ENCODE measurements at places on chromosomes 4 and X. TPM values are rescaled to one million over a fixed set of nuclear protein-coding genes. Genes with fewer than 3 reads are reported as not detected.

DNA sequence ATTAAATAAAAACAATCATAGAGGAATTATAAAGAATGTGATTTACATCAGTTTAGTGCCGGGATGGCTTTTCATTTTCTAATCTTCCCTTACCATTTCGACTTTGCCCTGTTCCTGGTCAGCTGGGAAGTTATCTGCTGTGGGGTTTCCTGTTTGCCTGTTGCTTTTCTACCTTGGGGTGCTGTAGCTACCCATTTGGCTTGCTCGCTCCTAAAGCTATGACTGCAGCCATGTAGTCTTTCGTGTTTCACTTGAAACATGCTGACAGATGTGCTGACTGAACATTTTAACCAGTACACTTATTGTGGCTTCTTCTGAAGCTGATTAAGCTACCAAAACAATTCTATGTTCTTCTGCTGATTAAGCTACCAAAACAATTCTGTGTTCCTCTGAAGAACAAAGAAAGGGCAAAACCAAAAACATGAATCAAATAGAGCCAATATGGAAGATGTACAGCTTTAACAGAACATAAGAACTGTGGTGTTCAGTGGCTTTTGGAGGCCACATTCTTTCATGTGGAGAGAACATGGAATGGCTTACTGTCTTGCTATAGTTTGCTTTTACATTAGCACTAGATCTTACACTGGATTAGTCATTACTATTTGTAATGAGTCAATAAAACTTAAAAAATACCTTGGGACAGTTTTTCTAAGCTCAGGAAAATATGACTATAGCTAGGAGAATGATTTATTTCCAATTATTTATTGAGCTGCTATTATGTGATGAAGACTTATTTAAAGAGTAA lies 440.4 kb downstream of the SPRY1 start:
- no peak overlapping the region for H3K27ac ChIP-seq
- H3K4me1 ChIP-seq = no peaks in the 10 kb centered on the region
- no peak overlapping the region for H3K4me3 ChIP-seq
- DNase-seq = no peak

- no peak overlapping the region for H3K4me3 ChIP-seq
- no peak for DNase-seq
- no peak overlapping the region for H3K27ac ChIP-seq
- H3K36me3 ChIP-seq = no peaks in the 10 kb centered on the region
- H3K27me3 ChIP-seq = no peaks in the 10 kb centered on the region
- peaks cover 4% of the 10 kb centered on the region for H3K4me1 ChIP-seq
Observed at GRCh38 chr4:78661086-78661690, 109.6 kb downstream of the ANXA3 start.

DNA sequence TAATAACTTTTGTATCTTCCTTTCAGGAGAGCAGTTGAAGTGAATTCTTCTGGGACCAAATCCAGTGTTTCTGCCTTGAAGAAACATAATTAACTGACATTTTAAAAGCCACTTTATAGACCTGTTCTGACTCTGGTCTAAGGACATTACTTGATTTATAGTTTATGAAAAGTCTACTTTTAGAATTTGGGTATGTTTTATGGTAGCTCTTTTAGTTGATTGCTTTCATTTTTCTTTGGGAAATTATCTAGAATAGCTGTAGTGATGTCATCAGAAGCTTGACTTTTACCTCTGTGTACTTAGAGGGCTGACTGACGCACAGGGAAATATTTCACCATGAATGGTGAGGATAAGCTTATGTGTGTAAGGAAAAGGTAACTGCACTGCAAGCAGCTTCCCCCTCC lies 131.8 kb upstream of the LIMCH1 start:
- peak; percentile 33 for DNase-seq
- H3K27me3 ChIP-seq = no peaks in the 10 kb centered on the region
- peak overlapping the region; percentile 48 for H3K27ac ChIP-seq
- no peaks in the 10 kb centered on the region for H3K36me3 ChIP-seq

DNA sequence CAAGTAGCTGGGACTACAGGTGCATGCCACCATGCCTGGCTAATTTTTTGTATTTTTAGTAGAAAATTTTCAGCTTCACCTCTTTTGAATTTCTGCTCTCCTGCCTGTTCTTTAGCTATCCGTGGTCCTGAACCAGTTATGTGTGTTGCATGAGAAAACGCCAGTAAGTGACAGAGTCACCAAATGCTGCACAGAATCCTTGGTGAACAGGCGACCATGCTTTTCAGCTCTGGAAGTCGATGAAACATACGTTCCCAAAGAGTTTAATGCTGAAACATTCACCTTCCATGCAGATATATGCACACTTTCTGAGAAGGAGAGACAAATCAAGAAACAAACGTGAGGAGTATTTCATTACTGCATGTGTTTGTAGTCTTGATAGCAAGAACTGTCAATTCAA lies 13.9 kb downstream of the ALB start:
- H3K27me3 ChIP-seq = no peaks in the 10 kb centered on the region
- H3K36me3 ChIP-seq = no peaks in the 10 kb centered on the region
- H3K27ac ChIP-seq = no peak overlapping the region
- no peak overlapping the region for H3K4me3 ChIP-seq
- H3K4me1 ChIP-seq = no peaks in the 10 kb centered on the region

DNA sequence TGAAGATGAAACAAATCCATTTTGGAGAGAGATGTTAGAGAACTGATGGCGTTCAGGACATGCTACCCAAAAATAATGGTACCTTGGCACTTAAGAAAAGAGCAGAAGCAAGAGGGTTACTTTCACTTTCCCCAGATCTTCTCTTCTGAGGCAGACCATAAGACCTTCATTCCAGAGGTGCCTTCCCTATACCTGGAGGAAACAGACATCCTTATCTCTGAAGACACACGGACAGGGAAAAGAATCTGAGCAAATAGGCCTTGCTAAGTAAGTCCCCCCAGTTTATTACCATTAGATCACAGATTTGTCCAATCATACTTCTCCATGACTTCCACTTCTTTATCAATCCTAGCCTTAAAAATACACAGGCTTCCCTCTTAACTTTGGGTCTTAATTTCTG lies 2.0 kb upstream of the FGF2 start:
- peaks cover 6% of the 10 kb centered on the region for H3K27me3 ChIP-seq
- no peaks in the 10 kb centered on the region for H3K36me3 ChIP-seq
- no peak for DNase-seq
- peaks cover 9% of the 10 kb centered on the region for H3K4me1 ChIP-seq
- H3K4me3 ChIP-seq = no peak overlapping the region

DNA sequence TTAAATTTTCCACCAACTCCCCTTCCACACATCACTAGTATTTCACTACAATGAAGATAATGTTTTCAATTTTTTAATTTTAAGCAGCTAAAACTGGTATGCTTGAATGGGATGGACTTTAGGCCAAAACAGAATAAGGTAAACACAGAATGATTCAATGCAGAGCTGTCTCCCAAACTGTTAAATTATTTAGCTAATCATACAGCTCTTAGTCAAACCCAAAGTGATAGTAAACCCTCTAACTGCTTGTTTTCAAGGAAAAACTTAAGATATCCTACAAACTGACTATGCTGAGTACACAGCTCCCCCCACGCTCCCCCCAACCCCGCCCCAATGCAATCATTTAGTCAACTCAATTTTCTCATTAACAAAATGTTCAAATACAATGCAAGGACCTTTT lies 30.2 kb downstream of the CNOT6L start:
- no peaks in the 10 kb centered on the region for H3K36me3 ChIP-seq
- no peaks in the 10 kb centered on the region for H3K27me3 ChIP-seq
- H3K4me1 ChIP-seq = no peaks in the 10 kb centered on the region
- no peak overlapping the region for H3K4me3 ChIP-seq
- H3K27ac ChIP-seq = no peak overlapping the region

Gene AP1S2
- 22.9 TPM for total RNA-seq

Gene SHROOM4
- 5.5 TPM for total RNA-seq

Data from adrenal gland (tissue), 19 donors.